ENCODE measurements at places on chromosomes 6 and 20.

GRCh38 chr6:106098383-106099234 lies 12.5 kb downstream of the PRDM1 start:
- peak; percentile 84 for DNase-seq

DNA sequence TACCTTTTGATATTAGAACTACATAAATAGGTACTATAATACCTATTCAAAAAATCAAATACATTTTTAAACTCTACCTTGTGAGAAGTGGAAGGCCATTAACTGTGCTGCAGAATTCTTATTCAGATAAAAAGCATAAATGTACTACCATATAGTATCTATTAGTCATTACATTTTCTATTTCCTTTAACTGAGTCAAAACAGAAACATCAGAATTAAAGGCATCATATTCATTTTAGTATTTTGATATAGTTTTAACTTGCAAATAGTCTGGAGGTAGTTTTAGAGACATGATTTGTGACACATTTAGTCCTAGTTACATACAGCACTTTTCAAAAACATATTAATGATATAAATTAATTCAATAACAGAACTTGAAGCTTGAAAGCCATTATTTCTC lies 39.9 kb upstream of the TAB2 start:
- no peak for DNase-seq

- no peak for DNase-seq
Observed at GRCh38 chr6:137219664-137220252, 573 bp upstream of the IFNGR1 start.

DNA sequence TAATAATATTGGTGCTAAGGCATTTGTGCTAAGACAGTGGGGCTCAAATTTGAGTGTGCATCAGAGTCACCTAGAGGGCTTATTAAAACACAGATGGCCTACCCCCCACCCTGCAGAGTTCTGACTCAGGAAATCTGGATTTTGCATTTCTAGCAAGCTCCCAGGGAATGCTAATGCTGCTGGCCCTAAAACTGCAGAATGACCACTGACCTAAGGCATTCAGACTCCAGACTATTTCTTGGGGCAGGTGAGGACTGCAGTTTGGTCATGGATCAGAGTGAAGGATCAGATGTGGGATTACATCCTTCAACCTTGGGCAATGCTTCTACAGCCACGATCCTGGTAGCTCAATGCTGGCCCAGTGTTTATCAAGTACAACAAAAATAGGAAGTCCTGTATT lies 610.1 kb upstream of the FLRT3 start:
- no peak for DNase-seq

DNA sequence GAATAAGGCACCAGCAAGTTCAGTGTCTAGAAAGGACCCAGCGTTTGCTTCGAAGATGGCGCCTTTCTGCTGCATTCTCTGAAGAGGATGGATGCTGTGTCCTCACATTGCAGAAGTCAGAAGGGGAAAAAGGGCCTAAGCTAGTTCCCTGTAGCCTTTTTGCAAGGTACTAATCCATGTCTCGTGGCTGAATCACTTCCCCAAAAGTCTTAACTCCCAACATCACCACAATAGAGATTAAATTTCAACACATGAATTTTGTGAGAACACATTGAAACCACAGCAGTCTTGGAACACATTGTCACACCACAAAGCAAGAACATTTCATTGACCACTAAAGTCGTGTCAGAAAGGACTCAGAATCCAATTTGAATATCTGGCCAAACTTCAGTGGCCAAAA lies 42.1 kb downstream of the KLHL31 start:
- DNase-seq: no peak

- no peak for DNase-seq
Observed at GRCh38 chr6:20827798-20828197, 293.5 kb downstream of the CDKAL1 start.
